ENCODE measurements at places on chromosomes 6 and 20. TPM values are rescaled to one million over a fixed set of nuclear protein-coding genes. Genes with fewer than 3 reads are reported as not detected.

PAK5 gene
- not detected for total RNA-seq

TP53TG5 gene
- not detected for total RNA-seq

SMOC2 gene
- total RNA-seq = 0.51 TPM

PDE10A gene
- total RNA-seq = not detected

DNA sequence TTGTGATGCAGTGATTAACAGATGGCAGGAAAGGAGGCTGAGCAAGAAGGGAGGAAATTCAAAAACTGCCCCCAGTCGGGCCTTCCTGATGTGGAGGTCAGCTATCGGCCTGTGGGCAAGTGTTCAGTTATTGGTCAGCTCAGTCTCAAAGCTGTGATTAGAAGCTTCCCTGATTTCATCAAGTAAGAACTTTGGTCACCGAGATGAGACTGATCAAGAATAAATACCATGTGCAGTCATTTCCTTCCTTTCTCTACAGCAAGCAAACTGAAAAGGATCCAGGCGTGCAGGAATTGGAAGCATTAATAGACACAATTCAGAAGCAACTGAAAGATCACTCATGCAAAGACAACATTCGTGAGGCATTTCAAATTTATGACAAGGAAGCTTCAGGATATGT, 69.7 kb downstream of the EFHC1 start:
- DNase-seq = no peak

DNA sequence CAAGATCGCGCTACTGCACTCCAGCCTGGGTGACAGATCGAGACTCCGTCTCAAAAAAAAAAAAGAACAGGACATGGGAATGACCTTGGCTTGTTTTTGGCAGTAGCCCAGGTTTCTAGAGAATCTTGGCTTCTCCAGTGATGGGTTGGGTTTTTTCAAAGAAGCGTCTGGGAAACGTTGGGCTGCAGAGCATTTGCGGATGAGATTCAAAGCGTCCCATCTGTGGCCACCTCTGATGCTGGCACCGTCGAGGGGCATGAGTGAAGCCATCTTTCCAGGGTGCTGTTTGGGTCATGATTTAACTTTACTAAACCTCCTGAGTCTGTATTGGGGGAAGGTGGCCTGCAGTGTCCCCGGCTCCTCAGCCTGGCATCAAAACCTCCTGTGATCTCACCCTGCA, 43.2 kb upstream of the SRF start:
- no peak for DNase-seq

DNA sequence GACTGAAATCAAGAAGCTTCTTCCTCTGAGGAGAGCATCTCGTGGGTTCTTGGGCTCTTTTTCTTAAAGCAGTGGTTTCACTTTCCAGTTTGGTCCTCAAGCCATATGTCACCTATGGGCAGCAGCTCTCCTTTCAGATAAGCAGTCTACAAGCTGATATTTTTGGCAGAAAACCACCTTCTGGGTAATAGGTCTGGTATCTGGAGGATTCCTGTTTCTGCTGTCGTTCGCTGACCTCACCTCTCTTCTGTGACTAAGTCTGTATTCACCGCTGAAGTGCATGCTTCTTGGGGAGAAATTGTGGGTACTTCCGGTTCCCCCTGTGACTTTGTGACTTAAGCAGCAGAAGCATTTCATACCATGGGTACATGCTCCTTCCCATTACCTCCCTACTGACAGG, 193.6 kb downstream of the EDN1 start:
- peak; percentile 20 for DNase-seq

- no peak for DNase-seq
Observed at GRCh38 chr6:75893776-75894152, 144.7 kb downstream of the MYO6 start.

DNA sequence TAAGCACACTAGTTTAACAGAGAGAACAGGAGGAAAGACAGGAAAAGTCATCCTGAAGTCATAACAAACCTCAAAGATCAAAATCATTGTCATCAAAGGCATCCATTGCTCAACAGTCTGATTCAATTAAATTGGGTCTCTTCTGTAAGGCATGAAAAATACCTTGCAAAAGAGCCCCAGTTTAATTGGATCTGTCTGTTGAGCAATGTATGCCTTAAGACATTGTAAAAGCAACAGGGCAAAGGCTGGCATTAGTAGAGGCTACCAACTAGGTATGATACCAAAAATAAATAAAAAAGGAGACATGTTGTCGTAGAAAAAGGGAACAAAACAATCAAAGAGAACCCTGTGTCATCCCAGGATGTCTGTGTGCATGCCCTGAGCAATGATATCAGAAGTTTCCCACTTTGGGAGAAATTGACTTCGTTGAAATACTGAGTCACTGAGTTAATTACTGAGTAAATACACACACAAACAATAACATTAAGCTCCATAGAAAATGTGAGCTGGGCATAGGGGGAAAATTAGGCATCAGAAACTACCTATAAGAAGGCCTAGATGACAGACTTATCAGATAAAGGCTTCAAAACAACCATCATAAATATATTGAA, 1013.8 kb upstream of the CITED2 start:
- no peak for DNase-seq

DNA sequence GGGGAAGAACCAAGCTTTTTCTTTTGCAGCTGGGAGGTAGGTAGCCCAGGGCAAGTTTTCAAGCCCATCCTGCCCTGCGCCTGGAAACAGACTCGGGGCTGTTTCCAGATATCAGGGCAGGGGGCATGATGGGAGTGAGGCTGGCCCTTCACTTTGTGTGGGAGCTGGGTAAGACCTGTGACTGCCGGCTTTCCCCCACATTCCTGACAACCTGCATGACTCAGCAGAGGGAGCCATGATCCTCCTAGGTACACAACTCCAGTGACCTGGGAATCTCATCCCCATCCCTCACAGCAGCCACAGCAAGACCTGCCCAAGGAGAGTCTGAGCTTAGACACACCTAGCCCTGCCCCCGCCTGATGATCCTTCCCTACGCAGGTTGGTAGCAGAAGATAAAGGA, 280.8 kb downstream of the SOX4 start:
- DNase-seq = no peak

DNA sequence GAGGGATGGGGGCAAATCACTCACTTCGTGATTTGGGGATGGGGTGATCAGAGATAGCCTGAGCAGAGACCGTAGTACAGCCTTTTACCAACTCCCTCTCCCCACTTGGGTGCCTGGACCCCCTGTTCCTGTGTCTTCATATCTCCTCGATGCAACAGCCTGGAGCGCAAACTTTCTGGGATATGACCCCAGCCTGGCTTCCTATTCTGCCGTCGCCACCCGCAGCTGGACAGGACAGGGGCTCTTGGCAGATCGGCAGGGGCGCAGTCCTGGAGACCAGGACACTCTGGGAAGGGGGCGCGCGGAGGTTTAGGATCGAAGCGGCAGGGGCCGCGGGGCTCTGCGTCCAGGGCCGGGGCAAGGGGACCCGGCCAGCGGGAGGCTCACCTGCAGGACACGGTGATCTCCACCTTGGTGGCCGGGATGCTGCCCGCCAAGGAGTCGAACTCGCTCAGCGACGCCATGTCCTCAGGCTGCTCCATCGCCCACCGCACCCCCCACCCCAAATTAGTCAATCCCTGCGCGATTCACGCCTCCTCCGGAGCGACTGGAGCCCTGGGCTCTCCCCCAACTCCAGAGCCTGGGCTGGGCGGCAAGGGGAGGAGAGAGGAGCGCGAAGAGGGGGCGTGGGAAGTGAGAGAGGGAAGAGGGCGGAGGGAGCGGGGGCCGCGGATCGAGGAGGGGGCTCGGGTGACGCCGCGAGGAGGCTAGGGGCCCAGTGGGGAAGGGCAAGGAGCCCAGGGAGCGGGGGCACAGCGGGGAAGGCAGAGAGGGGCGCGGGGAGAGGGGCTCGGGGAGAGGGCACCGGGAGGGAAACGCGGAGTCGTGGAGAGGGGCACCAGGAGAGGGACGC, at the start of gene CPNE5:
CPNE5 (minus strand) TSS at position 549 of the 853 bp plus-strand sequence; CDS start at position 482, 67 bp downstream.
- DNase-seq = peak; percentile 25

GRCh38 chr6:167975458-167975857, 22.0 kb upstream of the KIF25 start:
- DNase-seq = no peak

DNA sequence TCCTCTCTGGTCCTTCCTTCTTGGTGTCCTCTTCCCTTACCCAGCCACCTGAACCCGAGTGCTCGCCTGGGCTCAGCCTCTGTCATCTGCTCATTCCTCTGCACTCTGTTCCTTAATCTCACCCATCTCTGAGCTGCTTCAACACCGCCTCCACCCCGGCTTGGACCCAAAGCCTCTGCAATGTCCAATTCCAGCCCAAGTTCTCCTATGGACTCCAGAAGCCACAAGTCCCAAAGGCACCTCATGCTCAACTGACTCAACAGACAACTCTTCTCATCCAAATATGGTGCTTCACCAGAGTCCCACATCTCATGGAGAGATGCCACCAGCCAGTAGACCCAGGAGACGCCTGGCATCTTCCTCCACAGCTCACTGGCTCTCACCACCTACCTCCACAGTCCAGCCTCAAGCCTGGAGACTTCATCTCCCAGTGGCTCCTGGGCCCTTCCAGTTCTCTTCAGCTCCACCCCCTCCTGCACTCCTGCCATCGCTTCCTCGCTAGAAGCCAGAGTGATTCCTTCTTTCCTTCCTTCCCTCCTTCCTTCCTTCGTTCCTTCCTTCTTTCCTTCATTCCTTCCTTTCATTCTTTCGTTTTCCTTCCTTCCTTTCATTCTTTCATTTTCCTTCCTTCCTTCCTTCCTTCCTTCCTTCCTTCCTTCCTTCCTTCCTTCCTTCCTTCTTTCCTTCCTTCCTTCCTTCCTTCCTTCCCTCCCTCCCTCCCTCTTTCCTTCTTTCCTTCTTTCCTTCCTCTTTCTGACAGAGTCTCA, 40.9 kb upstream of the NNAT start:
- DNase-seq = no peak
